Epithelial cell of alveolus of lung (primary cell): ENCODE measurements at places on chromosomes 2 and 18. TPM values are rescaled to one million over a fixed set of nuclear protein-coding genes. Genes with fewer than 3 reads are reported as not detected.

The TDRD15 gene
- not detected in 2 replicates for total RNA-seq

The SKA1 gene
- 3.7 and 15.9 TPM in 2 replicates for total RNA-seq

The ABCB6 gene
- total RNA-seq, result 17.2 and 17.9 TPM in 2 replicates

The VAMP5 gene
- 63.6 and 76.9 TPM in 2 replicates for total RNA-seq
